ENCODE measurements at places on chromosomes 5 and 9. TPM values are rescaled to one million over a fixed set of nuclear protein-coding genes. Genes with fewer than 3 reads are reported as not detected.

Gene ITGA1
- total RNA-seq, result 0.26 TPM

Gene ADAMTS2
- 0.05 TPM for total RNA-seq

Gene NOL6
- total RNA-seq, result 53.2 TPM

Gene ANKRD33B
- 61.6 TPM for total RNA-seq

Gene ACER2
- 2.3 TPM for total RNA-seq

Gene CDC37L1
- total RNA-seq, result 8.9 TPM

Gene CAPSL
- total RNA-seq, result not detected

Gene ADAMTS6
- 8.8 TPM for total RNA-seq

Gene ATP6V0E1
- 152 TPM for total RNA-seq

Gene GFPT2
- total RNA-seq, result 0.33 TPM

Gene PHF24
- total RNA-seq, result not detected

Gene GMCL2
- total RNA-seq, result not detected

Gene OR2V1
- not detected for total RNA-seq

Gene NUTM2F
- not detected for total RNA-seq

Gene GCNT4
- total RNA-seq, result not detected

All from GM12878 (cell line).